Activated CD4-positive, alpha-beta T cell treated with anti-CD3 and anti-CD28 coated beads for 36 hours (primary cell): ENCODE measurements at places on chromosomes 4 and X. TPM values are rescaled to one million over a fixed set of nuclear protein-coding genes. Genes with fewer than 3 reads are reported as not detected.

The FAM3A gene
- 27.6 TPM for total RNA-seq

The SPANXD gene
- total RNA-seq, result not detected

The TCP11X2 gene
- not detected for total RNA-seq

The NDST4 gene
- total RNA-seq, result not detected

The SOD3 gene
- not detected for total RNA-seq

The FSTL5 gene
- total RNA-seq, result not detected

The CSAG1 gene
- not detected for total RNA-seq

The NDST3 gene
- total RNA-seq, result not detected

The SSX2B gene
- total RNA-seq, result not detected

The RAB40AL gene
- not detected for total RNA-seq

The FAAH2 gene
- 8.1 TPM for total RNA-seq

The PCDH10 gene
- not detected for total RNA-seq

The CHRNA9 gene
- total RNA-seq, result not detected

The SLC6A14 gene
- not detected for total RNA-seq

The PABPC1L2A gene
- not detected for total RNA-seq
